ENCODE measurements at places on chromosomes 2 and 18.

DNA sequence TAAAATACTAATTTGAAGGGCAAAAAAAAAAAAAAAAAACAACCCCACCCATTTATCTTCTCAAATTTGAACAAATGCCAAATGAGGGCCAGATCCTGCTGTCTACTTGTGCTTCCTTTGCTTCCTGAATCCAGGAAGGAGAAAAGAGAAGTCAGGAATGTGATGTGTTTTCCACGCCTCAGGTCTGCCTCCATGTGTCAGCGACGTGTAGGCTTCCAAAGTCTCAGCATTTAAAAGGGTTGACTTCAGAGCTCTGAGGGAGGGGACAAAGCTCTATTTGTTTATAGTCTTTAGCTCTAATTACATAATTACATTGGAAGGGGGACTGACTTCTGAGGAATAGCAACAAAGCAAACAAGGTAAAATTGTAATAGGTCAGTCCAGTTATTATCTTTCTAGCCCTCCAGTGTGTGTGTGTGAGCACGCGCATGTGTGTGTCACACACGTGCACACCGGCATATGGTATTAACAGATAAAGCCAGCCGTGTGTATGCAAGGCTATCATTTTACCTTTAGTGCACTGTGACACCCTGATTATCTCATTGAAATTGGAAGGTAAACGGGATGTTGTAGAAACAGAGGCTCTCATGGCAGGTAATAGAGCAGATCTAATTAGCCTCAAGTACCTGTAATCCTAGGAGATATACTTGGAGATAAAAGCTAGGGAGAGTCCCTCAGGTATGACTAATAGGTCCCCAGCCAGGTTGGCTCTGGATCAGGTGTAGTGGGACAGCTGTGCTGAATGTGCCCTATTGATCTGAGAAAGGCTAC lies 911.4 kb upstream of the ZEB2 start:
- DNase-seq, result peak; percentile 4
- H3K4me1 ChIP-seq, result 0 out of 2 replicates have a peak, but pooled peaks cover 4% of the 10 kb centered on the region
- no peak overlapping the region for H3K4me3 ChIP-seq
- no peaks in the 10 kb centered on the region for H3K27me3 ChIP-seq
- no peaks in the 10 kb centered on the region for H3K36me3 ChIP-seq

DNA sequence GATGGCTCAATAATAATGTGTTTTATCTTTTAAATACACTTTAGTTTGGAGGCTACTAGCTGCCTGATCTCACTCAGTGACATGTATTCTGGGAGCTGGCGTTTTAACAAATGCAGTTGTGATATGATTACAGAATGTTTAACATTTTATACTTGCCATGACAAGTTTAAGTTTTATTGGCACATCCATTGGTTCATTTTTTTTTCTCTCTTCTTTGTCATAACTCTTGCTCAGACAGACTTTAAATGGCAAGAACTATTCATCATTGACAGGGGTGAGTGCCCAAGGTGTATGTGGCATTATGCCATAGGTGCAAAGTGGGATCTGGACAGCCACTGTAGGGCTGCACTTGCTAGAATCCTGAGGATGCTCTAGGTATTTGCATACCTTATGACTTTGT lies 72.1 kb upstream of the MYL1 start:
- H3K27ac ChIP-seq, result no peak overlapping the region
- H3K4me1 ChIP-seq, result no peaks in the 10 kb centered on the region
- no peak overlapping the region for H3K4me3 ChIP-seq
- H3K36me3 ChIP-seq, result no peaks in the 10 kb centered on the region
- no peaks in the 10 kb centered on the region for H3K27me3 ChIP-seq
- no peak for DNase-seq

DNA sequence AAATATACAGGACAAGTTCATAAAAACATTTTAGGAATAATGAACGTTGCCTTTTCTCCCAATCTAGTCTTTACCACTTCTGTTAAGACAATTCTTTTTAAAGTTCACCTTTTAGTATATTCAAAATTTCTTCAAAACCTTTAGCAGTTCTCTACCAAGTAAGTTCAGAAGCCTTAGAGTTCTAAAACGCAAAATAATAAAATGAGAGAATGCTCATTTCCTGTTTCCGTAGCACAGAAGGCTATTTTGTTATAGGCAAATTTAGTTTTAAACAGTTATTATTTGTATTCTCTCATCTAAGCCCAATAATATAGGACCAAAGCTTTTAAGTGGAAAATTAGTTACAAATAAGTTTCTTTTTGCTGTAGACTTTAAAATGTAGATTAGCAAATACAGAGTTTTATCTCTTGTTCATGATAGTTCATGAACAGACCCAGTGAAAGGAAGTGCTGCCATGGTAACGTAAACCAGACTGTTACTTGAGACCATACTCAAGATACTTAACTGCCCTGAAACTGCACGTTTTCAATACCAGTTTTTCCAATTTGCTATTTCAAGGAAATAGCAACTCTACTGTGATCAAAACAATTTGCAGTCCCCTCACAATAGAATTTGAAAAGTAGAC lies 173.1 kb upstream of the STON1 start:
- H3K36me3 ChIP-seq, result no peaks in the 10 kb centered on the region
- H3K27me3 ChIP-seq, result no peaks in the 10 kb centered on the region
- H3K4me3 ChIP-seq, result no peak overlapping the region
- no peak overlapping the region for H3K27ac ChIP-seq

DNA sequence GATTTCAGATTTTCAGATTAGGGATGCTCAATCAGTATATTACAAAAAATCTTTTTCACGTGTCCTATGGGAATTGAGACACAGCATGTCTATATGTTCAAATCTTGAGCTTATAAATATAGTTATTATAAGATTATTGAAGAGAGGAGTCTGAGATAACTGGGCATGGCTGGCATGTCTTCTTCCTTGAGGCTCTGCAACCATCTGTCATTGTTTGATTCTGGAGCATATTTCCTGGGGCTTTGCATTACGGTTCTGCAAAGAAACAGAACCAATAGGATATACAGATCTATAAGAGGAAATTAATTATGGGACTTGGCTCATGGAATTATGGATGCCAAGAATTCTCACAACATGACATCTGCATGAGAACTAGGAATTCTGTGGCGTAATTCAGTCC lies 386.1 kb downstream of the SOCS6 start:
- H3K4me1 ChIP-seq, result no peaks in the 10 kb centered on the region
- no peaks in the 10 kb centered on the region for H3K36me3 ChIP-seq
- no peak for DNase-seq
- H3K27ac ChIP-seq, result no peak overlapping the region
- no peak overlapping the region for H3K4me3 ChIP-seq

GRCh38 chr2:143442193-143442592 lies 313.0 kb downstream of the ARHGAP15 start:
- DNase-seq, result no peak
- no peaks in the 10 kb centered on the region for H3K36me3 ChIP-seq
- H3K27ac ChIP-seq, result no peak overlapping the region
- no peaks in the 10 kb centered on the region for H3K27me3 ChIP-seq

DNA sequence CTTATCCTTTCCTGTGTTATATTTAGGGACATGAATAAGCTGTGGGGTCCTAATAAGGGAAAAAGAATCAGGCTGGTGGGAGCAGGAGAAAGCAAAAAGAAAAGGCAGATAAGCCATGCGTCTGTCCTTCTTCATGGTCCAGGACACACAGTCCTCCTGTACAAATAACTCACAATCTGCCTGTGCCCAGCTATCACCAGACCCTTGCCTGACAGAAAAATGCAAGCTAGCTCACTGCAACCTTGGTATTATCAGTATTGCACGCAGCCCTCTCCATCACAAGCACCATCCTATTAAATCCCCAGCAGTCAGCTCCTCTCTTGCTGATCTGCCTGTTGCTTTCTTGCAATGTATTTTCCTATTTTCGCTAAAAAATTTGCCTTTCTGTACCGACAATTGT lies 78.0 kb downstream of the NEURL3 start:
- DNase-seq, result no peak
- H3K27ac ChIP-seq, result no peak overlapping the region
- H3K27me3 ChIP-seq, result no peaks in the 10 kb centered on the region
- no peaks in the 10 kb centered on the region for H3K36me3 ChIP-seq
- H3K4me3 ChIP-seq, result no peak overlapping the region

GRCh38 chr18:29651122-29651680 lies 1391.3 kb downstream of the DSC3 start:
- no peak overlapping the region for H3K27ac ChIP-seq
- H3K27me3 ChIP-seq, result no peaks in the 10 kb centered on the region
- H3K4me3 ChIP-seq, result no peak overlapping the region
- DNase-seq, result no peak
- H3K4me1 ChIP-seq, result no peaks in the 10 kb centered on the region

- H3K36me3 ChIP-seq, result no peaks in the 10 kb centered on the region
- no peaks in the 10 kb centered on the region for H3K4me1 ChIP-seq
- H3K27me3 ChIP-seq, result no peaks in the 10 kb centered on the region
- peak overlapping the region; percentile 57 for H3K27ac ChIP-seq
- H3K4me3 ChIP-seq, result no peak overlapping the region
- no peak for DNase-seq
Observed at GRCh38 chr2:231571661-231572191, 20.9 kb upstream of the TEX44 start.

GRCh38 chr2:53631313-53632125 lies 136.1 kb upstream of the CHAC2 start:
- H3K36me3 ChIP-seq, result no peaks in the 10 kb centered on the region
- H3K4me3 ChIP-seq, result no peak overlapping the region
- no peak overlapping the region for H3K27ac ChIP-seq
- DNase-seq, result no peak
- no peaks in the 10 kb centered on the region for H3K4me1 ChIP-seq

GRCh38 chr2:121596221-121597080 lies 52.8 kb downstream of the CLASP1 start:
- H3K27ac ChIP-seq, result peak overlapping the region; percentile 37
- H3K4me3 ChIP-seq, result no peak overlapping the region
- peak; percentile 54 for DNase-seq

GRCh38 chr2:135742325-135742757 lies 686 bp downstream of the UBXN4 start:
- H3K4me3 ChIP-seq, result peak overlapping the region; percentile 92
- DNase-seq, result peak; percentile 42
- H3K27me3 ChIP-seq, result no peaks in the 10 kb centered on the region
- H3K27ac ChIP-seq, result peak overlapping the region; percentile 89
- peaks cover 18% of the 10 kb centered on the region for H3K4me1 ChIP-seq

DNA sequence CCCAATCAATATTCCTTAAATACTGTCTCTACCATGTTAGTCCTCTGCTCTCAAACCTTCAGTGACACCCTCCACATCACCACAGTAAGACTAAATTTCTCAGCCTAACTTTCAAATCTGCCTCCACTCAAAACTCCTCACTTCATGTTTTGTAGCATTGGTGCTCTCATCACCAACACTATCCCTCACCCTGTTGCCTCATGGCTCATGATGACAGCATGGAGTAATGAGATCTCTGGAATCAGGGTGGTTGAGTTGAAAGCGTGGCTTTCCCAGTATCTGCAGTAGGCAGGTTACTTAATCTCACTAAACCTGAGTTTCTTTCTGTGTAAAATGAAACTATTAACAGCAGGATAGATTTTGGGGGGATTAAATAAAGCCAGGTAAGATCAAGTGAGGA lies 621.4 kb downstream of the NYAP2 start:
- DNase-seq, result no peak
- no peaks in the 10 kb centered on the region for H3K27me3 ChIP-seq
- H3K4me3 ChIP-seq, result no peak overlapping the region

- H3K36me3 ChIP-seq, result no peaks in the 10 kb centered on the region
- no peak for DNase-seq
- no peaks in the 10 kb centered on the region for H3K27me3 ChIP-seq
- H3K4me3 ChIP-seq, result no peak overlapping the region
- no peaks in the 10 kb centered on the region for H3K4me1 ChIP-seq
- no peak overlapping the region for H3K27ac ChIP-seq
Observed at GRCh38 chr2:31087491-31087890, 50.7 kb downstream of the GALNT14 start.

DNA sequence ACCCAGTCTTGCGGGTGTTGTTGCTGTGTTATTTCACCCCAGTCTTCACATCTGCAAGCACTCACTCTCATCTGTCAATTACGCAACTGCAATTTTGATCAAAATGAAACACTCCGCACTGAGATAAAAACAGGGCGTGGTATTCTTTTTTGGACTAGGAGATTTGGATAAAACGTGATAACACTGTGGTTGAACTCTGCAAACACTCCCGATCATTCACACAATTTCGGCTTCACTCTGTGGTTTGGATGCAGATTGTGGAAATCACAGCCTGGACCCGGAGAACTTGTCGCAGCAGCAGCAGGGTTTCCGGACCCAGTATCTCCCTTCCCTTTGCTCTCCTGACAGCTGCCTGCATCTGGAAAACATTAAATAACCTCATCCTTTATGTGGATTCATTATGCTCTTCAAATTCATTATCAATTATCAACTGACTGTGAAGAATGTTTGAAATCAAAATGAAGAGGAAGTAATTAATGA lies 49.4 kb upstream of the APCDD1 start:
- H3K4me1 ChIP-seq, result peaks cover 13% of the 10 kb centered on the region
- no peak for DNase-seq
- no peaks in the 10 kb centered on the region for H3K27me3 ChIP-seq
- H3K27ac ChIP-seq, result no peak overlapping the region

GRCh38 chr2:39558906-39559305 lies 106.8 kb upstream of the TMEM178A start:
- H3K36me3 ChIP-seq, result no peaks in the 10 kb centered on the region
- H3K27me3 ChIP-seq, result no peaks in the 10 kb centered on the region
- H3K4me1 ChIP-seq, result no peaks in the 10 kb centered on the region
- no peak overlapping the region for H3K27ac ChIP-seq
- H3K4me3 ChIP-seq, result no peak overlapping the region

DNA sequence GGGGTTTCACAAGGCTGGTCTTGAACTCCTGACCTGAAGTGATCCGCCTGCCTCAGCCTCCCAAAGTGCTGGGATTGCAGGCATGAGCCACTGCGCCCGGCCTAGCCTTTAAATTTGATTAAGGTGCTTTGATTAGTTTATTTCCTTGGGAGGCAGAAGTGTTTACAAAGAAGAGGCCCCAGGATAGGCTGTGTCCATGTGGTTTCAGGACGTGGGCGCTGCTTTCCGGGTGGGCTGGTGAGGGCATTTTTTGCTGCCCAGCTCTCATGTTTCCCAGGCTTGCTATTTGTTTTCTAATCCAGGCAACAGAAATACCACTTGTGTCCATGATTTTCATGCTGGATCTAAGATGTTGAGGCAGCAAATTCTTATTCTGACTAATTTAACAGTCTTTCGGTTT lies 124.2 kb downstream of the SH3RF3 start:
- no peaks in the 10 kb centered on the region for H3K36me3 ChIP-seq
- no peak overlapping the region for H3K4me3 ChIP-seq
- H3K4me1 ChIP-seq, result no peaks in the 10 kb centered on the region
- no peak for DNase-seq

- H3K4me1 ChIP-seq, result 0 out of 2 replicates have a peak, but pooled peaks cover 2% of the 10 kb centered on the region
- H3K27ac ChIP-seq, result no peak overlapping the region
- H3K36me3 ChIP-seq, result no peaks in the 10 kb centered on the region
- H3K27me3 ChIP-seq, result no peaks in the 10 kb centered on the region
Observed at GRCh38 chr2:174328114-174328960, 6.4 kb upstream of the SP9 start.

GRCh38 chr2:231293163-231293562 lies 94.7 kb downstream of the ARMC9 start:
- no peak overlapping the region for H3K4me3 ChIP-seq
- DNase-seq, result no peak
- no peaks in the 10 kb centered on the region for H3K27me3 ChIP-seq
- no peaks in the 10 kb centered on the region for H3K4me1 ChIP-seq
- H3K36me3 ChIP-seq, result no peaks in the 10 kb centered on the region
- no peak overlapping the region for H3K27ac ChIP-seq
